ENCODE measurements at places on chromosomes 1 and 21.
A peak's percentile ranks its signal among the peaks of the same experiment; 100 is the strongest.

DNA sequence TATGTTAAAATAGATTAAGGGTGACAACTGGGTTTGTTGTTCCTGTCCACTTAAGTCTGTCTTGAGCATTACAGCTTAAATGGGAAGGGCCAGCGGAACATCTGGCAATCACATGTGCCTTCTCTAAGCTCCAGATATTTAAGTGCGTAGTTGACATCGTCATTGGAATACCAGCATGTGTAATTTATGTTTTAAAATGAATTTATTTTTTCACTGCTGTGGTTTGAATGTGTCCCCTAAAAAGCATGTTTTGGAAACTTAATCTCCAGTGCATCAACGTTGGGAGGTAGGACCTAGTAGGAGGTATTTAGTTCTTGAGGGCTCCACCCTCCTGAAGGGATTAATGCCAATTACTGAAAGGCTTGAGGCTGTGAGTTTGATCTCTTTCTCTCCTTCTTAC is 13.4 kb downstream of the ZCCHC17 start:
- no peak for DNase-seq

DNA sequence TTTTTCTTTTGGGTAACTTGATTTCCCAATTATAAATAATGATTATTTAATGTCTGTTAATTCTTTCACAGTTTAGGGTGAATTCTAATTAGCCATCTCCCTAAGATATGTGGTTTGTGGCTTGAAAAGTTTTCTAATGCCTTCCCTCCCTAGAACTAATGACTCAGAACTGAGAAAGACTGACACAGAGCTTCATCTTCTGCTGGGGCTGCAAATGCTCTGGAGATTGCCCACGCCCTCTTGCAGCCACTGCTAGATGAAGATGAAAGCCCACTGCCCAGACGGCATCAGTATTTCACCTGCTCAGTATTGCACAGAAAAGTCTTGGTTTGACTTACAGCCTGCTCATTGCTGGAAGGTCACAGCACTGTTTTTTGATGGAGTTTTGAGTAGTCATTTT is 101.5 kb downstream of the ST6GALNAC3 start:
- DNase-seq: no peak

DNA sequence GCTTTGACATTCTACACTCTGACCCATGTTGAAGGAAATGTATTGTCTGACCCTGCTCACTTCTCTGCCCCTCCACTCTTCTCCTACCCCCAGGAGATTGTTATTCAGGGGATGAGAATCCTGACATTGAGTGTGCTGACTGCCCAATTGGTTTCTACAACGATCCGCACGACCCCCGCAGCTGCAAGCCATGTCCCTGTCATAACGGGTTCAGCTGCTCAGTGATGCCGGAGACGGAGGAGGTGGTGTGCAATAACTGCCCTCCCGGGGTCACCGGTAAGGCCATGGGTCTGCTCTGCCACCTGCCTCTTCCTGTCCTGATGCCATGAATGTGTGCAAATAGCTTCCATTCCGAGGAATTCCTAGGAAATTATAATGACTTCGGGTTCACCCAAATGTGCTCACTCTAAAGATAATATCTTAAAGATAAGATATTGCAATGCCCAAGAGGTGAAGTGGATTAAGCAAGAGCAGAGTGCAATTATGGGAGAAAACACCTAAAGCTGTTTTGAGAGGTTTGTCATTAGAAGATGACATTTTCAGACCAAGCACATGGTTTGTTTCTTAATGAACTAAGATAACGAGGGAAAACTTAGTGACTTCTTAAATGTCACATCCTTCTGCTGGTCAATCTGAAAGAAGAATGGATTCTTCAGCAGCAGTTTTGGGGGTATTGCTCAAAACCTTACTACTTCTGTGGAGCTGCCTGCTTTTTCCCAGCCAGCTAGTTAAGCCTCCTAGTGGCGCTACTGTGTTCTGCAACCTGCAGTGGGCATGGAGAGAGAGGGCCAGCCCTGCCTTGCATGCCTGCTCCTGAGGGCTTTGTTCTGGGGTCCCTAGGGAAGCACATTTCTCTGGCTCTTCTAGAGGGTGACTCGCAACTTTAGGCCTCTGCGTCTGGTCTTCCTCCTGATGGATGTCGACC is 41.6 kb downstream of the LAMC2 start:
- DNase-seq: peak; percentile 15

DNA sequence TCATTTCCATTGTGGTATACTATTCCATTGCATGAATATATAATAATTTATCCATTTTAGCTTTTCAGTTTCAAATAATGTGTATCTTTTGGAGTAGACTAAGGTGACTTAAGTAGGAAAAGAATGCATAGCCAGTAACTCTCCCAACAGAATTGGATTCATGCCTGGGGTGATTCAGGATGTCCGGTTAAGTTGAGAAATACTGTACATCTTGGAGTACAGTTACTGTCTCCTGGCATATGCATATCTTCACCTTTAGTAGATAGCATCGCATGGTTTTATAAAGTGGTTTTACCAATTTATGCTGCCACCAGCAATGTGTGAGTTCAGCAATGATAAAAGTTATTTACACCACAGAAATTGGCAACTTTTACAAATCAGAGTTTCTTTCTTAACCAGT is 18.6 kb upstream of the SLC6A9 start:
- peak; percentile 82 for DNase-seq

GRCh38 chr1:159077120-159077961 is 775 bp upstream of the AIM2 start:
- DNase-seq: no peak

GRCh38 chr1:154855186-154855851 is 14.8 kb downstream of the KCNN3 start:
- DNase-seq: no peak

DNA sequence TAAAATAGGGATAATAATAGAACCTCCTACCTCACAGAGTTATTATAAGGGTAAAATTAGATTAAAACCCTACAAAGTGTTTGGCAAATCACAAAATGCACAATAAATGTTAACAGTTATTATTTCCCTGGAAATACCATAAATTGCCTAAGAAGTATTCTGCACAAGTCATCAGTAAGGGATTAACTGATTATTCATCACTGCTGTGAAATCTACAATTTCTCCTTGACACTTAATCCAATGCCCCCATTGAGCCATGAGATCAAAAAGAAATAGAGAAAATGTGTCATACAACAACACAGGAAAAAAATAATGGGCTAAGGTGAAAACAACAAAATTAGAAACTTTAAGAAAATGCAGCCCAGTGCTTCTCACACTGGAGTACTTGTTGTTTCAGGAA is 6.7 kb upstream of the SEC16B start:
- DNase-seq: no peak

DNA sequence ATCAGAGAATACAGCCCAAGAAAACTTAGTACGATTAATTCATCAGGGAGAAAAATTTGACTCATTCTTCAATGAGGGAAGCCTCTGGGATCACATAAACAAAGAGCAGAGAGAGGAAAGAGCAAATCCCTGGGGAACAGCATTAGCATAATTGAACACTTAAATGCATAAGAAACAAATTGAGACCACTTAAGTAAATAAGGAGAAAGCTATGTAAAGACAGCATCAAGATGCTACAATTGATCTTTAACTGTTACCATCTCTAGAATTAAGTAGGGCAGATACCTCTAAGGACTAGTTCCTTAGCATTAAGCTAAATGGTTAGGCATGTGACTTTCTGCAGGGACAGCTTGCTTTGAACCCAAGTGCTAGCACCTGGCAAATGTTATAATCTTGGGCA is 265.1 kb upstream of the NEGR1 start:
- no peak for DNase-seq

DNA sequence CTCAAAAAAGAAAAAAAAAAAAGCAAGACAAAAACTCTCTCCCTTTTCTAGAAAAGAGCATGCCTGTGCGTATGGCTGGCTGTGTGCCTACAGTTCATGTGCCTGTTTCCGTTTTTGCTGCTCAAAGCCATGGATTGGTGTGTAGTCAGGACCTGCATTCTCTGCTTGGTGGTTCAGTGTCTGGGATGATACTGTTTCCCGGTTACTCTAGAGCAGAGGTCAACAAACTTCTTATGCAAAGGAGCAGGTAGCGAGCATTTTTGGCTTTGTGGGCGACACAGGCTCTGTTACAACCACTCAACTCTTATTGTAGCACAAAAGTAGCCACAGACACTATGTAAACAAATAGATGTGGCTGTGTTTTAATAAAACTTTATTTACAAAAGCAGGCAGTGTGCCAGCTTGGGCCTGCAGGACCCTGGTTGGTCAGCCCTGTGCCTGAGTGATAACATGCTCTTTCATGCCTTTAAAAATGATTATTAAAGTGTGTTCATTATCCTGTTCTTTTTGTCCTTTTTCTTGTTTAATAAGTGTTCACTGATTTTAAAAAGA is 524.2 kb downstream of the KIF26B start:
- DNase-seq: no peak

DNA sequence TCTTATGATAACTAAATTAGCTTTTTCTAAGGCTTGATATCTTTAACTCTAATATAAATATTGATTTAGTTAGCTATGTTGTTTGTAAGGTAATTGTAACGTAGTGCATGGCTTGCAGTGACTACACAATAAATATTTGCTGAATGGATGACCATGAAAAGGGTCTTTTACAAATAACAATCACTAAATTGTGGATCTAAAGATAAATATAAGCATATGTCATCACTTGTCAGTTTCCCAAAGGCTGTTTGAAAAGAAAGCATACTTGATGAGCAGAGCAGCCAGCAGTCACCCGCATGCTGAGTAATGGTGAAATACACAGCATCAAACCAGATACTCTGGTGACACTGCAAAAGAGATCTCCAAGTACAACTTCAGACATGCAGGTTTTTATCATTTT is 92.5 kb upstream of the FMN2 start:
- DNase-seq: no peak

GRCh38 chr1:36536727-36537126 is 54.0 kb upstream of the CSF3R start:
- no peak for DNase-seq

Data from Panc1 (cell line).